HCEC 1CT (cell line): ENCODE measurements at places on chromosomes 6 and 20.

DNA sequence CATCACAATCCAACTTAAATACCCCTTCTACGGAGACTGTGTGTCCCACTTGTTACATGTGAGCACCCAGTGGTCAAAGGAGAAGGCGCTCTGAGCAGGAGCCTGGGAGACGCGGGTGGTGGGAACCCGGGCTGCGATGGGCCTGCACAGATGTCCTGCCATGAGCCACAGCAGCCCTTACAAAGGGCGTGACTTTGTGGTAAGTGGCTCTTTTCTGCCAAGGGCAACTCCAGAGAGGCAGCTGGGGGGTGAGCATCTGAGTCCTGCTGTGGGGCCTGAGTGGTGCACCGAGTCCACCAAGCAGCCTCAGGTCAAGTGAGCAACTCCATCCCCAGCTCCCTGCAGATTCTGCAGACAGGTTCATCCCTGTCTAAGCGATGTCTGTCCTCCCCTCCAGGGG, 33.6 kb upstream of the CST7 start:
- DNase-seq = no peak

GRCh38 chr6:138953451-138953850, 34.6 kb downstream of the REPS1 start:
- DNase-seq = peak; percentile 77

- no peak for DNase-seq
These were observed 852.2 kb upstream of the CITED2 start for GRCh38 chr6:140226637-140227036.

- DNase-seq = peak; percentile 18
These were observed 6.4 kb downstream of the RPS12 start for GRCh38 chr6:132820629-132821381.

DNA sequence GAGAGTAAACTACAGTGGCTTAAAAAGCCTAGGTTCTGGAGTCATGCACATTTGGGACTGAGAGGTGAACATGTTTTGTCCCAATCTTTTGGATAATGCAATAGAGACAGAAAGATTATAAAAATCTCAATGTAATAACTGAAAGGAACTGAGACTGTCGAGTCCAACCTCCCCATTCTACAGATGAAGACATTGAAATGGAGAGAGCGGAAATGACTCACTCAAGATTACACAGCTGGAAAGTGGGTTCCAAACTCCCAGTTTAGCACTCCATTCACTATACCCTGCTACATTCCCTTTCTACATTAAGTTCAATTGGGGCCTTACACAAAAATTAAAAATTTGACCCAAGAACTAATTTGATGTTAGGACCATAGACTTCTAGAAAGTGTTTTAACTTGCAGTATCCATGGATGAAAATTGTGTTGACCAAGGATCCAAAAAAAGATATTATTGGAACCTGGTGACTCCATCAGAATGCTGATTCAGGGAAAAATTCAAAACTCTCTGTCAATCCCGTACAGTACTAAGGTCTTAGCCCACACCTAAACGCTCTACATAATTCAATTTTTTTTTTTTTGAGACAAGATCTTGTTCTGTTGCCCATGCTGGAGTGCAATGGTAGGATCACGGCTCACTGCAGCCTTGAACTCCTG, 1.5 kb upstream of the ILRUN start:
- DNase-seq = no peak

DNA sequence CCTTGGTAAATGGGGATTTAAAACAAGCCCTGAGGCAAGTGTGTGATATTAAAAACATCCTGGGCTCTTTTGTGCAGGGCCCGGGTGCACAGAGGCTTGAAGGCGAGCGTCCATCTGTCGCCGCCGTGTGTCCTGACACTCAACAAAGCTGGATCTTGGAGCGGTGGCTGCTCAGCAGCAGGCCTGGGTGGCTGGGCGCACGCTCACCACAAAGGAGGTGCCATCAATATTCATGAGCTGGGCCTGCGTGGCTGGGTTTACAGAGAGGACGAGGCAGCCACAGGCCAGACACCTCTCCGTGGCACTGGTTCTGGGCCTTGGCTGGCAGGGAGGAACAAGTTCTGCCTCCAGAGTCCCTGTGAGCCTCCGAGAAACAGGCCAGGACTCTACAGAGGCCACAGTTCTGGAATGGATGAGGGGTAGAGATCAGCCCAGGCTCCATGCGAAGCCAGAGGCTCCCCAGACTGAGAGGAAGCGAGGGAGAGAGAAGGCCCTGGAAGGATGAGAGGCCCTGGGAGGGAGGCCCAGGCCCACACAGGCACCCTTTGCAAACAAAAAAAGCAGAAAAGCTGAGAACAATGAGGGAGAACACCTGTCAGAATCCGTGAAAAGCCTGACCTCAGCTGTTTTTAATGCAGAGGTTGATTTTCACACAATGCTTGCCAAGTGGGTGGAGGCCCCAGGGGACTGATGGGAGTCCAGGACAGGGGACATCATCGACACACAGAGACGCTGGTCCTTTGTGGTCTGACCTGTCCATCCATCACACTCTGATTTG, 21.9 kb downstream of the BHLHE23 start:
- DNase-seq = no peak
